ENCODE measurements at places on chromosomes 13 and 19.

DNA sequence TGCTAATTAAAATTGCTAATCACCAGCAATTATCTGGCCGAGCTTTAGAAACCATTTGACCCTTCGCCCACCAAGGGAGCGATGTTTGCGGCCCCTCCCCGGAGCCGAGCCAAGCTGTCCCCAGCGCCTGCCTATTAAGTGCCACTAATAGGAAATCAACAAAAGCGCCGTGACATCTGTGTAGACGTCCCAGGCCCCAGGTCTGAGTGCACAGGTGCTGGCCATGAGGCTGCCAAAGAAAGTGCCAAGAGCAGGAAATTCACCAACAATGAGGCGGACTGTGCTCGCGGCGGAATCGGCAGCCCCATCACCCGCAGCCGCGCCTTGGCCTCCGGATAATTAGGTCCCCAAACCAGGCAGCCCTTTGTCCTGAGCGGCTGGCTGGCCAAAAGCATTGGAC, 44.5 kb upstream of the SPACA7 start:
- DNase-seq: no peak

DNA sequence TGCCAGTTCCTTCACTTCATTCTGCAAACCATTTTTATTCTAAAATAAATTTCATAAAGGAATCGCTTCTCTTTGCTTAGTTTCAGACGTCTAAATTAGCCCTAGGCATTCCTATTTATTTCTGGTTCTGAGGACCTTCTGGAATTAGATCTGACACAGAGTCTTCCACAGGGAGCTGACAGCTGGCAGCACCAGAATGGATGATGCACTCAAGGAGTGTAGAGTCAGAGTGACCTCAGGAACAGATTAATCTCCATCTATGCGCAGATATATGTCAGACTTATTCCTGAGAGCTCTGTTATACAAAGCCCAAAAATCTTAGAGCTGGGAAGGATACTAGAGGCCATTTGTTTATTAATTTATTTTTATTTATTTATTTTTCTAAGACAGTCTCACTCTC, 450.8 kb downstream of the HS6ST3 start:
- DNase-seq: no peak

DNA sequence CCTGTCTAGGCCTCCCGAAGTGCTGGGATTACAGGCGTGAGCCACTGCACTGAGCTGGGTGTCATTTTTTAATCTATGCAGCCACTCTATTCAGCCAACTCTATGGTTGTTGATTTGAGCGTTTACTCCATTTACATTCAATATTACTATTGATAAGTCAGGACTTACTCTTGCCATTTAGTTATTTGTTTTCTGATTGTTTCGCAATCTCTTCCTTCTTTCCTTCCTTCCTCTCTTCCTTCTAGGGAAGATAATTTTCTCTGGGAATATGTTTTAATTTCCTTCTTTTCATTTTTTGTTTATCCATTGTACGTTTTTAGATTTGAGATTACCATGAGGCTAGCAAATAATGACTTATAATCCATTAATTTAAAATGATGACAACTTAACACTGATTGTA, 2056.0 kb downstream of the OLFM4 start:
- no peak for DNase-seq

DNA sequence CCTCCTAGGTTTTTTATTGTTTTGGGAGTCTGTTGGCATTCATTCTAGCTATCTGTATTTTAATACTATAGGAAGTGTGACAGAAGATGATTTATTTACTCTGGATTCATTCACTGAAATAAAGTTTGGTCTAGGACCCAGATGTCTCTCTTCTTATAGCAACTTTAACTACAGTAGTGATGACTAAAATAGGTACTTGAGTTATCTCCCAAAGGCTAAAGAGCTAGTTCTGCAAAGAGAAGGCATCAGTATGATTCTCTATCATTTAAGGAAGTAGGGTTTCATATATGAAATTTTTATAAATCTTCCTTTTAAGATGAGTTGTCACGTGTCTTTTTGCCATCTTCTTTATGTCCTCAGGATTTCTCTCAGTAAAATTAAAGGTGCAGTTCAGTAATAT, 507.4 kb downstream of the KCTD12 start:
- no peak for DNase-seq

GRCh38 chr13:80824229-80824628, 483.3 kb upstream of the SPRY2 start:
- DNase-seq: no peak

DNA sequence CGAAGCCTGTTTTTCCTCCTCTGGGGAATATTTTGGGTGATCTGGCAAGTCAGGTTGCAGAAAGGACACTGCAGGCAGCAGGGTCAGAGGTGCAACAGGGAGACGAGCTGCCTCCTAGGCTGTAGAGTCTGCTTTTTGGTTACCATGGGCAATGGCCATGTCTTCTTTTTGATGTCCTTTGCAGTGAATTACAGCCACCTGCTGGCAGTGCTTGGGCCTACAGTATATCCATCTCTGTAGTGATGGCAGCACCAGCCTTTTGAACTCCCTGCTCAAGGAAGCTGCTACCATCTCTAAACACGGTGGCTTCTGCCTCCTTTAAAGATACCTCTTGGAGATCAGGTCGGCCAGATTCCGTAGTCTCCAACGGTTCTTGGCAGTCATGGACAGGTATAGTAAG, 73.9 kb downstream of the WTIP start:
- no peak for DNase-seq

DNA sequence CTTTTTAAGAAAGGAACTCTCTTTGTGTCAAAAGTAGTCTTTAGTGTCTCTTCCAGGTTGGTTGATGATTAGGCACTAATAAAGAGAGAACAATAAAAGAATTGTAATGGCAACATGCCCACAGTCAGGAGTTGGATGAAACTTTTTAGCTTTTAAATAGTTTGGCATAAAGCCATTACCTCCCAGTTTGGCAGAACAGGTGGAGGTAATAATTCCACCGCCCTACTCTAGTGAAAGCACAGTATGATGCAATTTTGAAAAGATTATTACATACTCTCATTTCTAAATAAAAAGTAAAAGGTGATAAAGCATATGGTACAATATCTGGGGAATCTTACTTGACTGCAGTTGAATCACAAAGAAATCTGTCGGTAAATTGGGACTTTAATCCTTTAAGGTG, 497.6 kb downstream of the SUCLA2 start:
- DNase-seq: no peak

DNA sequence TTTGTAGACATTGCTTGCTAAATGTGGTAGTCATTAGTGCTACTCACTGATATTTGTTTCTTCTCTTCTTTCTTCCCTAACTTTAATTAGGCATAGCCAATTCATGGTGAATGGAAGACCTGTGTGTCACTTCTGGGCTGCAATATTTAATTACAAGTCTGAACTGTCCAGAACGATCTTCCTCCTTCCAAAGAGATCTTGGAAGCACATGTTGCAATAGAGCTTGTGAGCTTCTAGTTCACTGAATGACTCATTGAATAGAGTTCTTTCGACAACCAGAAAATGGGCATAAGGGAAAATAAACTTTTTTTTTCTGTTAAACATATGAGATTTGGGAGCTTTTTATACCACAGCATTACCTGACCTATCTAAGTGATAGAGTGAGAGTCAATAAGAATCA, 1264.6 kb downstream of the PCDH9 start:
- no peak for DNase-seq

- no peak for DNase-seq
These were observed 11.5 kb downstream of the STXBP2 start for GRCh38 chr19:7648265-7649014.

DNA sequence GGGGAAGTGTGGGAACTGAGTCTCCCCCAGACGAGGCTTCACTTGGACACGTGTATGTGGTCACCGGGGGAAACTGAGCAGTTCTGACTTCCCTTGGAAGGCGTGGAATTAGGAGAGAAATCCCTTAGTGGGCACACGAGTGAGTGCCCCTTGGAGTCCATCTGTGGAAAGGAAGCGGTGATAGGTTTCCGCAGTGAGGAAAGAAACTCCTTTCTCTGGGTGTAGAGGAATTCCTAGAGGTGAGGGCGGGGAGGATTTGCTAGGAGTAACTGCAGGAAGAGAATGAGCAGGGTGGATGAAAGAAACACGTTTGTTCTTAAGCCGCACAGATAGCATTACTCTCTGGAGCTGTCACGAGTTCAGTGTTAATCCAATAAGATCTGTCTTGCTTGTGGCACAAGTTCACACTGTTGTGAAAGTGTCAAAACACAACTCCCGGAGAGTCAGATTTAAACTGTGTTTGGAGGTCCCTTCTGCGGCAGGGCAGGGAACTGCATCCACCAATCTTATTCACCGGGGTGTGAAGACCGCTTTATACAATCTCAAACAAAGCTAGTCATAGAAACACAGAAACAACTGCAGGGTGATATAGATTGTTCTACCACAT, 1.2 kb downstream of the KL start:
- DNase-seq: no peak

DNA sequence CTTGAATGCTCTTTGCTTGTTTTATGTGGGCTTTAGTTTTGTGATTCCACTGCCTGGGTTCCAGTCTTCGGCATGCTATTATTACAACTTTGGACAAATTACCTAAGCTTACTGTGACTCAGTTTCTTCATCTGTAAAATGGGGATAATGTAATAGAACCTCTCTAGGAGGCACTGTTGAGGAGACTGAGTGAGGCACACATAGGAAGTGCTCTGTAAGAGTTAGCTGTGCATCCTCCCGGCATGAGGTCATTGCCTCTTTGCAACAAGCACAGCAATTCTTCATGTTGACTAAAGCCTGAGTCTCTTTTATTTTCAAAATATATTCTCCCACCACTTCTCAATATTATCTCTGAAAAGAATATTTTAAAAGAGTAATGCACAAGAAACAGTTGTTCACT, 227.4 kb downstream of the DLEU7 start:
- no peak for DNase-seq

DNA sequence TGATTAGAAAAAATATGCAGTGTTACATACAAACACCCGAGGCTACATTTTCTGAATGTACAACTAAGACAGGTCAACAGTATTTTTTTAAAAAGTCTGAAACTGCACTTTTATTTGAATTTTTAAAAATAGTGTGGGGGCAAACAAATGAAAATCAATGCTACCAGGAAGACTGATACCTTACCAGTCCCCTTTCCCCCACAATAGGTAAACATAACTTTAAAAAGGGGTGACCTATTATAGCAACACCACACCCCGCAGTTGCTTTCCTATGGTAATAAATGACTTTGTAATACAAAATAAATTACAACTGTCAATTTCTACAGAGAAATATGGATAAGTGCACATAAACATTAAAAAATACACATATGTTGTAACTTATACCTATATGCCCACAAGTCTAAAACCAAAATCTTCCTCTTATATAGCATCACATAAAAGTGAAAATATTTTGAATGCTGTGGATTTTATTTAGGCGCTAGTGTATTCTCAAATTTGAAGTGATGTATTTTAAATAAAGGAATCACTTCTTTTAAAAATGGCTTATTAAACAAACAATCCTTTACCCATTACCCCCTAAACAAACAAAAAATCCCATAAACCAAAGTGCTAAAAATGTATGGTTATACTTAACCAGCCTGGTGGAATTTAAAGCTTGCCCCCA, 63.1 kb downstream of the KCNRG start:
- no peak for DNase-seq

- no peak for DNase-seq
These were observed 6.2 kb upstream of the PRKCG start for GRCh38 chr19:53875602-53876325.

- DNase-seq: no peak
These were observed 60.4 kb upstream of the OBI1 start for GRCh38 chr13:78719367-78719766.
